ENCODE measurements at places on chromosomes 16 and 17.
A peak's percentile ranks its signal among the peaks of the same experiment; 100 is the strongest.

GRCh38 chr16:27995378-27995777 lies 68.1 kb downstream of the GSG1L start:
- no peak for DNase-seq

- DNase-seq: no peak
These were observed 46.0 kb downstream of the GLG1 start for GRCh38 chr16:74560912-74561311.

- DNase-seq: peak; percentile 98
These were observed 1.6 kb upstream of the EFTUD2 start for GRCh38 chr17:44900894-44901293.

GRCh38 chr16:84501077-84501735 lies 3.3 kb downstream of the MEAK7 start:
- DNase-seq: peak; percentile 50

DNA sequence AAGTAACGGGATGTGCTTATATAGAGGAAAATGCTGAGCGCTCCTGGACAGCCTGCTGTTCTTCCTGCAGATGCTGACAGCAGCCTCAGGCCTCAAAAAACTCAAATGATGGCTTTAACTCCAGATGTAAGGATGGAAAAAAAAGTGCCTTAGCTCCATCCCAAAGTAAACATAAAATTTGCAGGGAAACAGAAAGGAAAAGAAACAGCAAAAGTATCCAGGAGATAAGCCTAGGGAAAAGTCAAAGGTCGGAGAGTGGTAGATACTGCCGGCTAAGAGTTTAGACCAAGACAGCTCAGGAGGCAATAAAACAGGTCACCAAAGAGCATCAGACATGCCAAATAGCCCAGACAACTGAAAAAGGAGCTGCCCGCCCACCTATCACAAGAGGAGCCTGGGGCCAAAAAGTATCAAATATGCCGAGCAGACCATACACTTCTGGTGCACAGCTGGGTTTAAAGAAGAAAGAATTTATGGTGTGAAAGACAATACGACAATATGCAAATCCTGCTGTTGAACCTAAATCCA lies 6.9 kb downstream of the KRT31 start:
- no peak for DNase-seq

All from dermis blood vessel endothelial cell (primary cell).